ENCODE measurements at places on chromosomes 13 and 19. TPM values are rescaled to one million over a fixed set of nuclear protein-coding genes. Genes with fewer than 3 reads are reported as not detected.
A peak's percentile ranks its signal among the peaks of the same experiment; 100 is the strongest.

The TSKS gene
- polyA plus RNA-seq, result 0.03 TPM

The TNFSF9 gene
- 0.52 TPM for polyA plus RNA-seq

The CYP2A6 gene
- polyA plus RNA-seq, result not detected

The PGLYRP1 gene
- not detected for polyA plus RNA-seq

The PCDH17 gene
- polyA plus RNA-seq, result 2.1 TPM

The CEACAM6 gene
- not detected for polyA plus RNA-seq

The KLK15 gene
- polyA plus RNA-seq, result not detected

The APC2 gene
- 0.01 TPM for polyA plus RNA-seq

The TMEM147 gene
- 246 TPM for polyA plus RNA-seq

DNA sequence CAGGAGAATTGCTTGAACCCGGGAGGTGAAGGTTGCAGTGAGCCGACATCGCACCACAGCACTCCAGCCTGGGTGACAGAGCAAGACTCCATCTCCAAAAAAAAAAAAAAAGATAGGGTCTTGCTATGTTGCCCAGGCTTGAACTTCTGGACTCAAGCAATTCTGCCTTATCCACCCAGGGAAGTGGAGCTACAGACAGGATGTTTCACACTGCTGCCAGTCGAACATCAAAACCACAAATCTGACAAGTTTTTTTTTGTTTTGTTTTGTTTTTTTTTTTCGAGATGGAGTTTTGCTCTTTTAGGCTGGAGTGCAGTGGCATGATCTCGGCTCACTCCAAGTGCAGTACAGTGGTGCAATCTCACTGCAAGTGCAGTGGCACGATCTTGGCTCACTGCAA, 10.8 kb downstream of the XPO4 start:
- DNase-seq, result no peak

- DNase-seq, result no peak
Measured at GRCh38 chr13:46341112-46341711, 45.8 kb downstream of the RUBCNL start.

DNA sequence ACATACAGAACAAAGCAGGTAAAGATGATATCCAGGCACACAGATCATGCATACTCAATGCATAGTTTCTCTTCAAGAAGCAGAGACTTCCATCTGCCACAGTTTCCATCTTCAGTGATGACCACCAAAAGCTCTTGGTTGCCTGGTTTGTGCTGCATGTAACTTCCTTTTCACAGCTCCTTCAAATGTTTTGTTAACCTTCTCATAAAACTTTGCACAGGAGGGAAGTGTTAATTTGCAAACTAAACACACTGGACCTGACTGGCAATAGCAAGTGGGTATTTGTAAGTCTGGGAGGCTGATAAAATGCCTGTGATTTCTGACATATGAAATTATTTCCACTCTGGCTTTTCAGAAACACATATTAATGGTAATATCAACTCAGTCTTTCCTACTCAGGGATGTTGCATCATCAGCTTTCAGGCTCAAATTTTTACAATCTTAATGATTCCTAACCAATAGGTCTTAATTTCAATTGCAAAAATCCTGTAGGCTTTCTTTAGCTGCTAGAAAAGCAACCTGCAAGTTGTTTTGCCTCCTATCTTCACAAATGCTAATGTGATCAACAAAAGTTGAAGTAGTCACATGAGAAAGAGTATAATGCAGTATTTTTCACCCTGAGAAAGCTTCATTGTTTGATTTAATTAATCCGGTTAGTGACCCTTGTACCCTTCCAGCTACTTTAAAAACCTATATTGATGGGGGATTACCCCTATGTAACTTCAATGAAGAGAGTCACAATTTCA, 575.6 kb downstream of the DIAPH3 start:
- DNase-seq, result peak; percentile 70

- no peak for DNase-seq
Measured at GRCh38 chr13:47853236-47853635, 147.8 kb downstream of the SUCLA2 start.

DNA sequence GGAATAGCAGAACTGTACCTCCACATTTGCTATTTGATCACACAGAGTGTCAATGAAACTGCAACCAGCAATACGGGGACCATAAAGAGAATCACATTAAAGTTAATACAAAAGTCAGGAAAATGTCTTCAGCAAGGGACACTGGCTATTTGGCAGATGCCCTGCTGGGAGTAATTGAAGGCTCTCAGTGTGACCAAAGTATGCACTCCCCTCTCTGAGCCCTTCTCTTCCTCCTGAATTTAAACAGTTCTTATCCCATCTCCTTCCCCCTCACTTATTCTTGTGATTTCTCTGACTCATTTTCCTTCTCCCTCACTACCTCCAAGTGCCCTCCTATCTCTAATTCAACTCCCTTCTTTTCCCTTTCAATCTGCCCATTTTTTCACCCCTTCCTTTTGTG, 117.7 kb downstream of the ENOX1 start:
- DNase-seq, result no peak

GRCh38 chr19:19021115-19021514, 12.2 kb downstream of the SUGP2 start:
- no peak for DNase-seq

- DNase-seq, result peak; percentile 12
Measured at GRCh38 chr13:75789451-75790197, 153.5 kb downstream of the LMO7 start.

DNA sequence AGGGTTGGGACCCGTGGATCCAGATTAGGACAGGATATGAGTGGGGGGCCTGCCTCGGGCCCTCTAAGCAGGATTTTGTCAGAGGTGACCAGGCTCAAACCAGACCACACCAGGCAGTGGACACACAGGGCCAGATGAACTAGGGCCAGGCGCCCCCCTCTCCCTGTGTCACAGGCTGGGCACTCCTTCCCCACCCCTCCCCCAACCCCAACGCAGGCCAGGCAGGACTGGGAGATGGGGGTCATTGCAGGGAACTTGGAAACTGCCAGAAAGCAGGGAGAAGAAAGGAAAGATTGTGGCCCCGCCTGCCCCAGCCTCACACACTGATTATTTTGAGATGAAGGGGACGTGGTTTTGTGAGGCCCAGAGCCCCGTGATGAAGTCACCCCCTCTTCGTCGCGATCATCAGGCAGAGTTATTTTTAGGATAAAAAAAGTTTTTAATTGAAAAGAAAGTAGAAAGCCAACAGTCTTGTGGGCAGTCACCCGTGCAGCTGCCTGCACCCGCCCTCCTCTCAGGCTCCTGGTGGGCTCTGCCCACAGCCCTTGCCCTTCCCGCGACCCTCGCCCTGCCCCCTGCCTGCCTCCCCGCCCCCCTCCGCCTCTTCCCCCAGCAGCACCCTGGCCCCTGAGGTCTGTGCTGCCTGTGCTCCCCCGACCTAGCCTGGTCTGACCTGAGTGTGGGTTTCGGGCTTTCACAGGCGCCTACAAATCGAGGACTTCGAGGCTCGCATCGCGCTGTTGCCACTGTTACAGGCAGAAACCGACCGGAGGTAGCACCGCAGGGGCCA, 1.9 kb upstream of the YJEFN3 start:
- DNase-seq, result no peak

GRCh38 chr13:31556376-31556775, 182.9 kb upstream of the RXFP2 start:
- no peak for DNase-seq

DNA sequence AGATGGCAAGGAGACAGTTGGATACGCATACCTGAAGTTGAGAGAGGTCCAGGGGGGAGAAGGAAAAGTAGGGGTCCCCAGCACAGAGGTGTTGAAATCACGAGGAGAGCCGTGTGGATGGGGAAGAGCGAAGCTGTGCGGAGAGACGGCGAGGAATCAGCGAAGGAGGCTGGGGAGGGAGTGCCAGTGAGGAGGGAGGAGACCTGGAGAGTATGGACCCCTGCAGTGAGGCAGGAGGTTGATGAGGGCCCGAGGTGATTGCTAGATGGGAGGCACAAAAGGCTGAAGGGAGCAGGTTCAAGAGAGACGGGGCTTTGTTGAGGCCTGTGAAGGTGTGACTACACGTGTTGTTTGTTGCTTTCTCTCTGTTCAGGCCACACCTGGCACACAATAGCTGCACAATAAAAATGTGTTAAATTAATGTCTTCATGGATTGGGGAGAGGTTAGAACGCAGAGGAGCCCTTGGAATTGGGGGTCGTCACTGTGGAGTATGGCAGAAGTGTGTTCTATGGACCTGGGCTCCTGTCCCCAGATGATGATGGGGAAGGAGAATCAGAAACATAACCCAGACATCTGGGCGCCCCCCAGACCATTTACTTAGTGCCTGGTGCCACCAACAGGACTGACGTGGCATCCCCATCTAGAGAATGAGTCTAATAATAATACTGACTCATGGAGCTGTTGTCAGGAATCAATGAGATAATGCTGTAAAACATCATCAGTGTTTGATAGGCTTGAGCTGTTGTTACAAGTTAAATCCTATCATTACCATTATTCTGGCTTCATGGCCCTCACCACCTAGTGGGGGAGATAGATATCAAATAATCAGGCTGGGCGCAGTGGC, 137.5 kb downstream of the SIPA1L3 start:
- DNase-seq, result peak; percentile 27

GRCh38 chr19:56138069-56138468, 3.0 kb upstream of the ZNF444 start:
- no peak for DNase-seq

DNA sequence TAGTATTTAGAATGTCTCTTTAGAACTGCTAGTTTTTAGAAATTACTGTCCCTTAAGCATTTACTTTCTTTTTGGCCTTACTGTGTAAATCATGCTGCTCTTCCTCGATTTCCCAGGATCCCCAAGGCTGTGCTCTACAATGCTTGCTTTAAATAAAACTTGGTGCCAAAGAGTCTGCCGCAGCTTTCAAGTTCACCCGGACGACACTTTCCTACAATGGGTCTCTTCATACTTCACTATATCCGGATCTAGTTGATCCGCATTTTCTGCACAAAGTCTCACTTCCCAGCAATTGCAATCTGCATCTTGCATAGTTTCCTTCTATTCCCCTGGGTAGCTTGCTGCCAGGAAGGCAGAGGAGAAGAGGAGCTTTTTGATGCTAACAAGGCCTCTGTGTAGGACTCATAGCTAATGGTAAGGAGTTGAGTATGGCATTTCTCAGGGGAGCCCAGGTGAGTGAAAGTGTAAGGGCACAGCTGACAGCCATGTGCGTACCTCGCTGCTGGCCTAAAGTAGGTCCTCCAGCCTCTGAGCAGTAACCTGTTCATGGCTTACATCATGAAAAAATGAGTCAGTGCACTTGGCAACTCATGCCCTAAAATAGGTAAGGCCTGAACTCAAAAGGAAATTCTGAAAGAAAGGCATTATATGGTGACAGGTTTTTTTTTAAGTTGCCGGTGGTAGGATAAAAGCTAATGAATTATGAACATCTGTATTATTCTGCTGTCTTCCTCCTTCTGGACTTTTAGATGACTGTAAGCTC, 101.6 kb downstream of the ENOX1 start:
- DNase-seq, result no peak

DNA sequence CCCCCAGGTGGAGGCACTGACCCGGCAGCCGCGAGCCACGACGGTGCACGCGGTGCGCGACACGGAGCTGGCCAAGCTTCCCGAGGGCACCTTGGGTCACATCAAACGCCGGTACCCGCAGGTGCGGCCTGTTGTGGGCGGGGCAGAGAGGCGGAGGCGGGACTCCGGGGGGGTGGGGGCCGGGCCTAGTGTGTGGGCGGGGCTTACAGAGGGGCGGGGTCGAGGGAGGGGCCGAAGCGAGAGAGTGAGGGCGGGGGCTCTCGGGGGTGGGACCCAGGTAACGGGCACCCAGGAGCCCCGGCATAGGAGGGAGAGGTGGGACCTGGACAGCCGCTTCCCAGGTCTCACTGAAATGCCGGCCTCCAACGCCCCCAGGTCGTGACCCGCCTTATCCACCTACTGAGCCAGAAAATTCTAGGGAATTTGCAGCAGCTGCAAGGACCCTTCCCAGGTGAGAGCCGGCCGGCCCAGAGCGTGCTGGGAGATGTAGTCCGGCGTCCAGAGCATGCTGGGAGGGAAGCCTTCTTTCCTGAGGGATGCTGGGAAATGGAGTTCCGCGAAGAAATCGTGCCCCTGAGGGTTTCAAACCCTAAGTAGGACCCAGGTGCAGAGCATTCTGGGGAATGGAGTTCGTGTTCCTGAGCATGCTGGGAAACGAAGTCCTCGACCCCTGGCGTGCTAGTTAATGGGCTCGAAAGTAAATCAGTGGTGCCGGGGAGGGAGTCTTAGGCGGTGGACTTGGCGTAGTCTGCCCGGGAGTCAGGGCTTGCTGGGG, 15.7 kb downstream of the PNPLA6 start:
- peak; percentile 35 for DNase-seq

DNA sequence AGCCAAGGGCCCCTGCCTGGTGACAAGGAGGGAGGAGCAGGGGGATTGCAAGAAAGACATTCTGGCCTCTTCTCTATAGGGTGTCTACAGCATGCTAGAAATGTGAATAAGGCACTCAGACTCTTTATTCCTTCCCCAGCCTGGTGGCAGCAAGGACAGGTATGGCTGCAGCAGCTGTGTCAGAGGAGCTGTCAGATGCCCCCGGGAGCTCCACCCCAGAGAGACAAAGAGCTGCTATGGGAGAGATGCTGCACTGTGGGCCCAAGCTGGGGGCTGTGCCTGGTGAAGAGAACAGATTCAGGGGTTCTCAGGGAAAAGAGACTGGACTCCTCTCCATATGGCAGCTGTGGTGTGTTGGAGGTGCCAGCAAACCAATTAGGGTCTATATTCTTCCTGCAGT, 1063.3 kb downstream of the OLFM4 start:
- no peak for DNase-seq

DNA sequence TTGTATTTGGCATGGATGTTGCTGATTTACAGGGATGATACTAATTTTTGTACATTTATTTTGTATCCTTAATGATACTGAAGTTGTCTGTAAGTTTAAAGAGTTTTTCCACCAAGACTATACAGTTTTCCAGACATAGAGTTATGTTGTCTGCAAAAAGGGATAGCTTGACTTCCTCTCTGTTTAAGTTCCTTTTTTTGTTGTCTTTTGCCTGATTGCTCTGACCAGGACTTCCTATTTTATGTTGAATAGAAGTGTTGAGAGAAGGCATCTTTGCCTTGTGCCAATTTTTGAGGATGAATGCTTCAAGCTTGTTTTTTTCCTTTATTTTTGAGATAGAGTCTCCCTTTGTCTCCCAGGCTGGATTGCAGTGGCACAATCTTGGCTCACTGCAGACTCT, 36.8 kb upstream of the ZNF681 start:
- DNase-seq, result no peak

GRCh38 chr19:33677745-33678426, 56.1 kb downstream of the CHST8 start:
- no peak for DNase-seq

DNA sequence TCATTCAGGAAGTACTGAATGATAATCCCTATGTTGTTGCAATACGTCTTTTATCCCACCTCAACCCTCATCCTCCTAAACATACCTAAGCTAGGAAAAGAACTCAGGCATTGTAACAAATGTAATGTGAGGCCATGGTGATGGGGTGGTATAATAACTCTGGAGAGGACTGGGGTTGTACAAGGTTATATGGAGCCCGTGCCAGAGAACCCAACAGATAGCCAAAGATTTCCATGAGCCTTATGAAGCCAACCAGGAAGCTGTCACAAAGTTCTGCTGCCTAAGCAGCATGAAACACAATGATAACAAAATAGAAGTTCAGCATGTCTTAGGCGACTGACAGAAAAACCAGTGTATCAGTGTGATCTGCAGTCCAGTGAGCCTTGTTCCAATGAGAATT, 394.1 kb upstream of the NBEA start:
- no peak for DNase-seq

- no peak for DNase-seq
Measured at GRCh38 chr13:35500144-35500543, 23.7 kb upstream of the MAB21L1 start.
